Naive thymus-derived CD4-positive, alpha-beta T cell (primary cell): ENCODE measurements at places on chromosomes 2 and 18.

GRCh38 chr2:102301867-102302362 lies 9.4 kb upstream of the IL1RL1 start:
- no peak for DNase-seq

DNA sequence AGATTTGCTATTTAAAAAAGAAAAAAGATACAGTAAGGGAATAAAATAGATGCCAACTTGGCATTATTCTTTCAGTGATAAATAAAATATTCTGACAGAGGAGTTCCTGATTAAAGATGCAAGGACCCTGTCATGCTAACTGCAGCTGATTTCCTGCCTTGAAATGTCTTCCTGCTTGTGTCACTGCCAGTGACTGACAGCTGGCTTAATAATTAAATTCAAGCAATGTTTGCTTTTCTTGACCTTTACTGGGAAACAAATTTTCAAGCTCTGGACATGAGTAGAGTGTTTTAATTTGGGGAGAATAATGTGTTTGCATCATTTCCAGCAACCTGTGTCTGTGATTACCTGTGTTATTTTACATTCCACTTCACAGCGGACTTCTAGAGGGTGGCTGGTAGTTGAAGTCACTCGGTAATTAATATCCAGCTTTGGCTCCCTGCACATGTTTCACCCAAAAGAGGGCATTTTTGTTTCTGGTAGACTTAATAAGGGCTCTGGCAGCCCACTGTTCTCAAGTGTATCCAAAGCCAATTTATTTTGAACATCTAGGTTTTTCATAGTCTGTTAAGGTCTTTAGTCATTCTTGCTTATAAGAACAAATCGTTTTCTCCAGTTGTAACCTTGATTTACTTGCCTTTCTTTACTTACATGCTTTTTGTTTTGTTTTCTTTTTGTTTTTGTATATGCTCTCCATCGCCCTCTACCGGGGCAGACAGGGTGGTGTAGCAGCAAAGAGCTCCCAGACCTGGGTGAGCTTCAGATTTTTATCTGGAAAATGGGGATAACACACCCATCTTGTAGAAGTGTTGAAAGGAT lies 48.5 kb upstream of the PROKR1 start:
- peak; percentile 14 for DNase-seq

DNA sequence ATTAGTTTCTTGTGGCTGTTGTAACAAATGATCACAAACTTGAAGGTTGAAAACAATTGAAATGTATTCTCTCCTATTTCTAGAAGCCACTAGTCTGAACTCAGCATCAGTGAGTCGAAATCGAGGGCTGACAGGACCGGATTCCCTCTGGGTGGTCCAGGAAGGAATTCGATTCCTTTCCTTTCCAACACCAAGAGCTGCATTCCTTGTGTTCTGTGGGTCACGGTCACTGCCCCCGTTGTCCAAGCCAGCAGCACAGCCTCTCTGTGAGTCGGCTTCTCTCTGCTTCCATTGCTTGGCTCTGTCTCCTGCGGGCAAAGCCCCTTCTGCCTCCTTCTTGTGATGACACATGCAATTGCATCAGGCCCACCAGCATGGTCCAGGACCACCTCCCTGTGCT lies 67.3 kb downstream of the SMIM21 start:
- DNase-seq, result no peak

GRCh38 chr18:77209587-77209986 lies 40.1 kb upstream of the GALR1 start:
- DNase-seq, result no peak

DNA sequence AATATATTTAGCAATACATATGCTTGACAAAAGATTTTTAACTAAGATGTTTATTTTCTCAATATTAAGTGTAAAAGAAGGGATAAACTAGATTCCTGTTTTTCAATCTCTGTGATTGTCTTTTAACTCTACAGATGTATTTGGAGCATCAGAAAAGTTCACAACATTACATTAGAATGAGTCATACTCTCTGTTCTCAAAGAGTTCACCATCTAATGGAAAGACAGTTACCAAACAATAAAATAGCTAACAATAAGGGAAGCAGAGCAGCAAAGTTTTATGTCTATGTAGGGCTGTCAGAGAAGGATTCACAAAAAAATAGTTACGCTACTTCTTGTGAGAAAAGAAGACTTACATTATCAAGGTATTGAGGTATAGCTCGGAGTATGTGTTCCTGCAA lies 109.2 kb upstream of the MAP2 start:
- DNase-seq, result no peak

- DNase-seq, result no peak
Observed at GRCh38 chr18:2894131-2894840, 47.5 kb downstream of the EMILIN2 start.

DNA sequence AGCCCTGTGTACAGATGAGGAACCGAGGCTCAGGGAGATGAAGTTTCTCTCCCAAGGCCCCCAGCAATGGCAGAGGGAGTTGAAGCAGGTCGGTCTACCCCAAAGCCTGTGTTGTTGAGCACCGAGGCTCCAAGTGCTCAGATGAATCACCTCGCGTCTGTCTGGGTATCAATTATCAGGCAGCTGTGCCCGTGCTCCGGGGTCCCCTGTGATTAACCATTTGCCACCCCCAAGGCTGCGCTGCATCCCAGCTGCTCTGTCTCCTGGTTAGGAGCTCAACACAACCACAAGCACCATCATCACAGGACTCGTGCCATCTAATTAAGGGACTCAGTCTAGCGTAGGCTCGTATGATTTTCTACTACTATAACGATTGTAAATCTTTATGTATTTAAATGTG lies 27.1 kb downstream of the LIPG start:
- DNase-seq, result no peak

DNA sequence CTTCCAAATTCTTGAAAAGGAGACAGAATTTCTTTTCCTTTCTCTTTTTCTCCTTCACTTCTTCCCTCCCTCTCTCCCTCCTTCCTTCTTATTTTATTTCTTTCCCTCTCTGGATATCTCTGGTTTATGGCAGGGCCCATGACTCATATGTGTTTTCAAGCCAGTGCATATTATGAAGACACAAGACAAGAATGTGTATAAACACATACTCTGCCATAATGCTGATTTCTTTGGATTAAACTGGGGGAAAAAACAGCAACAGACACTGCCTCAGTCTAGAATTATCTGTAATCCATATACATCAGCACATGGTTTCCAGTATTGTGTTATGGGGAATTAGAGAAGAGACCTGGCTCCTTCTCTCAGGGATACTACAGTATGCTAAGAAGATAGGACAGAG lies 82.8 kb upstream of the CPO start:
- DNase-seq, result no peak

DNA sequence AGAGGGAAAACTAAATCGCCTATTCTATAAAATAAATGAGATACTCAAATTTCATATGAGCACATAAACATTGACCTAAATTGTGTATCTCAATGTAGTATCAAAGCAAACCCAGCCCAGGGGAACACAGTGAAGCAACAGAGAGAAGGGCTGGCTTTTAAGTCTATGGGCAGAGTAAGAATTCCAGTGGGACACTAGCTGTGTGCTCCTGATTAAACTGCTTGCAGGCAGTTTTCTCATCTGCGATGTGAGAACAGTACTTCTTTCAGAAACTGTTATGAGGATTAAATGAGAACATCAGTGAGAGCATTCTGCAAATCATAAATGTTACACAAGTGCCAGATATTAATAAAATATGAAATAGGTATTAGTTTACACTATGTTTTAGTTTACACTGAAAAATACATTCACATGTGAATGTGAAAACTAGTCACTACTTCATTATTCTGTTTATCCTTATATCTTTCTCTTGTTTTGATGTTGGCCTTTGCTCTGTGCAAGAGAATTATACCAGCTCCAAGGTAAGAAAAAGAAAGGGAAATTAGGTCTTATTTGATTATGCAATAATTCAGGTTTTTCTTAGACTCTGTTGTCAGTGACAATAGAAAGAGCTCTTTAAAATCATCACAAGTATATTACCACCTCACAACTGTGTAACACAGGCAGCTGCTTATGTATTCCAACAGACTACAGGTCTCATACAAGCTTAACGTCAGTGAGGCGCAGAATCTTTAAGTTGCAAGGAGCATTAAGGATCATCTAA lies 47.5 kb downstream of the GAREM1 start:
- DNase-seq, result no peak

DNA sequence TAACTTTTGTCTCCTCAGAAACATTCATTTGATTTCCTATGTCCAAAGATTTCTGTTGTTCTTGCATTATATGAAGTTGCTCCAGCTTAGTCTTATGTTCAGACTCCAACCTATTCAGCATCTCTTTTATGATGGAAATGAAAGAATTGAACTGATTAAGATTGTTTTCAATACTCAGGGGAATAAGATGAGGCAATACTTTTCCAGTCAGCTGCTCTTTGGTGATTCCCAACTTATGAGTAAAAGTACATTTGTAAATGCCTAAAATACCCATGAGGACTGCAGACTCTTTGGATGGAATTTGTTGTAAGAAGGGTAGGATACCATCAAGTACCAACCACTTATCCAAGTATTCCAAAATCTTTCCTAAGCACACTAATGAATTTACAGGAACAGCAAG lies 39.8 kb downstream of the TRAK2 start:
- no peak for DNase-seq

- DNase-seq, result no peak
Observed at GRCh38 chr2:176733698-176734430, 464.6 kb downstream of the MTX2 start.

DNA sequence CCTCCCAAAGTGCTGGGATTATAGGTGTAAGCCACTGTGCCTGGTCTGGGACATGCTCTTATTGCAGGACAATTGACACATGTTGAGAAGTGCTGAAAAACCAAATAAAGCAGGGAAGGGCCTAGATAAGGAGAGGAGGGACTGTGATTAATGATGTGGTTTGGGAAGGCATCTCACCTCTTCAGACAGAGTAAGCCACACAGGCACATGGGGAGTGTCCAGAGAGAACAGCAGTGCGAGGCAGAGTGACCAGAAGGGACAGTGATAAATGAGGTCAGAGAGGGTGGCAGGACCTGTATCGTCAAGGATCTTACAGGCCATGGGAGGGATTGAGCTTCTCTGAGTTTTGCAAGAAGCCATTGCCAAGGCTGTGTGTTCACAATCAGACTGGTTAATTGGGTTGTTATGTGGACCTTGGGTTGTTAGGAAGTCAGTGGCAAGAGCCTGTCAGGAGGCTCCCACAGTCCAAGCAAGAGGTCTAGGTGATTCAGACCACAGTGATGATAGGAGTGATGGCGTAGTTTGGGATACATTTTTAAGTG lies 58.5 kb downstream of the EIF5B start:
- no peak for DNase-seq

- DNase-seq, result peak; percentile 52
Observed at GRCh38 chr18:31162825-31163435, at the start of gene DSC1. Gene DSC1, minus strand, starts transcription at chr18:31162856. Its CDS starts 262 bp downstream, at chr18:31162594.

- no peak for DNase-seq
Observed at GRCh38 chr2:146598791-146599190, 1246.0 kb upstream of the ACVR2A start.

DNA sequence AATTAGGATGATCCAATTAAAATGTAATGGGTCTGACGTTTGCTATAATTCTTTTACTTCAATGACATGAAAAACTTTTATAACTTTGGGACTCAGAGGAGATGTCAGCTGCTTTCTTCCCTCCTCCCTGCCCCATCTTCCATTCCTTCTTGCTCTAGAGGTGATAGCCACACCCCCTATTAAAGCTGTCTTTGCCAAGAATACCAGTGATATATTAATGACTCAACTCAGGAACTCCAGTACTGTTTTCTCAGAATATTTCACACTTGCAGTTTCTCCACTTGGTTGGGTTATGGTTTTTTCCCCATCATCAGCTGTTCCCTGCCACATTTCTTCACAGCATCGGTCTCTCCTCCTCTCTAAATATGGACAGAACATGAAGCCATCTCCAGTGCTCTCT lies 184.0 kb downstream of the KCNE4 start:
- DNase-seq, result no peak

GRCh38 chr2:33904801-33905200 lies 305.7 kb upstream of the FAM98A start:
- DNase-seq, result no peak

GRCh38 chr18:67954594-67954993 lies 438.1 kb upstream of the DSEL start:
- no peak for DNase-seq

DNA sequence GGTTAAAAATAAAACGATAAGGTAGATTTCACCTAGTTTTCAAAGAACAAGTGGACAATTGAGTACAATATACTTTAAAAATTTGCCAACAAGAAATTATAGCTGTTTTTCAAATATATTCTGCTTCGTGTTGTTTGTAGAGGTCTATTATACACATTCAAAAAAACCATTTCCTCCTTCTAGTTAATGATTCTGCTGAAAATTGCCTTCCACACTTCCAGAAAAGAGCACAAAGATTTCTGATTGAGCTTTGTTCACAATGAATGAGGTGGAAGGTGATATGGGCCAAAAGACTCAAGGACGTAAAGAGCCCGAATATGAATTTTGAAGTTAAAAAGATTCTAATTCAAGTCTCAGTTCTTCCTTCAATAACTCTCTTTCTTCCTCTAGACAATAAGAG lies 277.0 kb upstream of the SESTD1 start:
- DNase-seq, result no peak

DNA sequence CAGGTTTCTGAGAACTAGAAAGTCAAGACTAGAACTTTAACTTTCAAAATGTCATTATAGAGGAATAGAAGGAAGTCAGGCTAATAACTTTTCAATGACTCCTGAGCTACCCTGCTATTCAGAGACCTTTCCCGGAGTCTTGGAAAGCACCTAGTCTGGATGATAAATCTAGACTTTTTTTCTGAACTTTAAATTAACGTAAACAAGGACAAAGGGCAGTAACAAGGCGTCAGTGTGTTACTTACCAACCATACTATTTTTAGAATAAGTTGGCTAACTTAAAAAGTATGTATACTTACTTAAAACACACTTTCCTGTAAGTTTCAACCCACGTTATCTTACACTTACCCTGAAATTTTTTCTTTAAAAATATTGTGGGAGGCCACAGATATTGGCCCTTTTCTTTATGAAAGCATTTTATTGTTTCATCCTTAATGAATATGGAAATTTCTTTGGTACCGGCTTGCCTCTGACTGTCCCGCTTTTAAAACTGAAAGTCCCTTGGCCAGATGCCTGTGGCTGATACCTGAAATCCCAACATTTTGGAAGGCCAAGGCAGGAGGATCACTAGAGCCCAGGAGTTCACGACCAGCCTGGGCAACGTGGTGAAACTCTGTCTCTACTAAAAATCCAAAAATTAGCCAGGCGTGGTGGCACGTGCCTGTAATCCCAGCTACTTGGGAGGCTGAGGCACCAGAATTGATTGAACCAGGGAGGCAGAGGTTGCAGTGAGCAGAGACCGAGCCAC lies 9.7 kb downstream of the PMAIP1 start:
- DNase-seq, result no peak

- DNase-seq, result no peak
Observed at GRCh38 chr2:185668710-185669109, 69.9 kb upstream of the FSIP2 start.

DNA sequence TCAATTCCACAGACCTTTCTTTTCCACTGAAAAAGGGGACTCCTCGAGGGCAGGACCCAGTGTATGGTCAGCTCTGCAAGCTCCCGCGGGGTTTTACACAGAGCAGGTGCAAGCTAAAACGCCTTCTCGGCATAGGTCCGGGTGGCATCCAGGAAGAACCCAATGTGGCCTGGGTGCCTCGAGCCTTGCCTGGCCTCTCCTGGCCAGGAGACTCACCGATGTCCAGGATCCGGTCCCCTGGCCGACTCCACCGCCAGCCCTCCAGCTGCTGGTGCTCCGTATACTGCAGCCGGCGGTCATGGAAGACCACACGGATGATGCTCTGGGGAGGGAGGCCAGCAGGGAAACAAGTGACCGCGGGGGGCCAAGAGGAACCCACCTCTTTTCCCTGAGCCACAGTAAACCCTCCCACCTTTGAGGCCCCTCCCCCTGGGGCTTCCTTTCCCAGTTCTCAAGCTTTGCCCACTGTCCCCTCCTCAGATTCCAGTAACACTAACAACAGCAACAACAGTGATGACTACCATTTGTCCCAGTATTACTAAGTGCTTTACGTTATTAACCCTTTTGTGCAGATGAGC lies 36.1 kb downstream of the TFCP2L1 start:
- no peak for DNase-seq
